ENCODE measurements at places on chromosomes 7 and 10.
A peak's percentile ranks its signal among the peaks of the same experiment; 100 is the strongest.

DNA sequence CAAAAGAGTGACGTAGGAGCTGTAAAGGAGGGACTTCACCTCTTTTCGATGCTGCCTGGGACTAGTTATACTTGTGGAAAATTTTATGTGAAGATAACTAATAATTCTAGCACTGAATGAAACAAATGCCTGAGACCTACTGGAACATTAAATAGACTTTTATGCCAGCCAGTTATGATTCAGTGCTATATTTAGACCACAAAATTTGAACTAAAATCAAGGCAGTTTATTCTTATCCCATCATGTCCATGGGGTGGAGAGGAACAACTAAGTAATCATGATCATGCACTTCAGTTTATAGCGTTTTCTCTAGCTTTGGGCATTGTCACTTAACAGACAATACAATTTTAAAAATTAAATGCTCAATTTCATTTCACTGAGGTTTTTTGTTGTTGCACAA, 76.7 kb downstream of the ZEB1 start:
- no peak for DNase-seq

GRCh38 chr7:8111282-8111960, 142.8 kb downstream of the GLCCI1 start:
- no peak for DNase-seq

DNA sequence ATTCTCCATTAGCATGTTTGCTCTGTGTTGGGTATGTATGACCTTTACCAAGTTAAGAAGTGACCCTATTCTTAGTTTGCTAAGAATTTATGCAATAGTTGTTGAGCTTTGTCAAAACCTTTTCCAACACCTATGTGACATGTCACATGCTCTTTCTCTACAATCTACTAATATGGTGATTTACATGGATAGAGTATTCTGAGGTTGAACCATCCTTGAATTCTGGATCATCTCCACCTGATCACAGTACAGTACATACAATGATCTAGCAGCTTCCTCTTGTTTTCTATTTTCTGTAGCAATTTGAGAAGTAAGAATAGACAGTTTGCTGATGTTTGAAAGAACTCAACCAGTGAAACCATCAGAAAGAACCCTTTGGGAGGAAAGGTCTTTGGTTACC, 101.2 kb upstream of the PDGFA start:
- no peak for DNase-seq

DNA sequence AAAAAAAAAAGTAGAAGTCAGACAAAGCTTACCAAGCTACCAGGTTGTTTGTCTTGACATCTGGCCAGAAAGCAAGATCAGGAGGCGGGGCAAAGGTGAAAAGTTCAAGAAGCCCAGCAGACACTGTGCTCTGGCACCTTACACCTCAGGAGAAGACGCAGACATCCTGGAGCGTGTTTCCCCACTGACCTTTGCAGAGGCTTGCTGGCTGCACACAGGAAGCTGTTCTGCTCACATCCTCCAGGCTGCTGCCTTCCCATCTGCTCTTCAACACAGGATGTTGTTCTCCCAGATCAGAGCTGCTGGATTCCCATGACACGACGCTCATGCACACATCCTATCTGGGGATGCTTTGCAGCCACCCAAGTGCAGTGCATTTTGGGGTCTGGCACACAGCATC, 174.4 kb upstream of the KIAA1217 start:
- DNase-seq: no peak

- DNase-seq: no peak
Observed at GRCh38 chr7:32258265-32258664, 188.1 kb upstream of the PDE1C start.

DNA sequence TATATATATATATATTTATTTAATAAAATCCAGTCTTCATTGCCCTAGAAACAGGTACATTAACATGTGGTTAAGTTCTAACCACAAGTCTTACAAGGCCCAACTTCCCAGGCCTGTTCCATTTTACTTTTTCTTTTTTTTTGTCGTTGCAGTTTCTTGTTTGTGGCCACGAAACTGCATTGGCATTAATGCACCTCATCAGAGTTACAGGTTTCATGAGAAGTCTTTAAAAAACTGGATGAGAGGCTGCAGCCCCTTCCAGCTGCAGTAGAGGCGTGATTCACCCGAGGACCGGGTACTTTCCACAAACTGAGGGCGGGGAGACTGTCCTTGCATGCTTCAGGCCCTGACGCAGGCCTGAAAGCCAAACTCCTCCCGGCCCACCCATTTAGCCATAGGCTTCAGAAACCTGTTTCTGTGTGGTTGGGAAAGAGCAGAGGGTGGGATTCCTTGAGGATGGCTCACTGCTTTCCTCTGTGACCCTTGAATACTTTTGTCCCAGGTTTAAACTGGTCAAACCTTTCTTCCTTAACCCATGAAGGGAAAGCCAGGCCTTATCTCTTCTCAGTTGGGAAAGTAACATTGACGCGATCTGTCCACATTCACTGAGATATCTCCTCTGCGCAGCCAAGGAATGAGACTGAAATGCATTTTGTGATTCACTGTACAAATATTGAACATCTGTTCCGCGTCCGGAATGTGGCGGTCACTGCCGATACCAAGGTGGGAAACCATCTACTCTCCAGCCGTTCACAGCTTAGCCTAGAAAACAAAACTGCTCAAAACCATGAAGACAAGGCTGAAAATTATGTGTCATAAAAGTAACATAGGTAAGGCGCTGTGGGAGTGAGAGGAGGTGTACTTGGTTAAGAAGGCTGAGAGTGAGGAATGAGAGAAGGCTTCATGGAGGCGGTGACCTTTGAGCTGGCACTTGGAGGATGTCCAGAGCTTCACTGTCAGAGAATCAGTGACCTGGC, 311.7 kb downstream of the GATA3 start:
- peak; percentile 70 for DNase-seq

- DNase-seq: no peak
Observed at GRCh38 chr10:63735305-63735704, 214.1 kb downstream of the REEP3 start.

DNA sequence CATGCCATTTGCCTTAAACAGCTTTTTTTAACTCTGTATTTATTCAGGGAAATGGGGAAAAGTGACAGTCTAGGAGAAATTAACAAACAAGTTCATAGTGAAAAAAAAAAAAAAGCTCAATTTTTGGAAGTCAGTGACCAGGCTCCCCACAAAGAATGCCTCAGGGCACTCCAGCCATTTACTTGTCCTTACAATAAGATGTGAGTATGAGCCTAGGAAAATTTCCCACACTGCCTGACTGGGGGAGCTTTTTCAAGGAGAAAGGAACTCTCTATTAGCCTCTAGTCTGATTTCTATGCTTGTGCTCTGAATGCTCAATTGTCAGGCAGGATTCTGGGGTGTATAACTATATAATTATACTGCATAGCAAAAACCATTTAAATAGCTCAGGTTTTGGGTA, 74.9 kb upstream of the NRBF2 start:
- no peak for DNase-seq

DNA sequence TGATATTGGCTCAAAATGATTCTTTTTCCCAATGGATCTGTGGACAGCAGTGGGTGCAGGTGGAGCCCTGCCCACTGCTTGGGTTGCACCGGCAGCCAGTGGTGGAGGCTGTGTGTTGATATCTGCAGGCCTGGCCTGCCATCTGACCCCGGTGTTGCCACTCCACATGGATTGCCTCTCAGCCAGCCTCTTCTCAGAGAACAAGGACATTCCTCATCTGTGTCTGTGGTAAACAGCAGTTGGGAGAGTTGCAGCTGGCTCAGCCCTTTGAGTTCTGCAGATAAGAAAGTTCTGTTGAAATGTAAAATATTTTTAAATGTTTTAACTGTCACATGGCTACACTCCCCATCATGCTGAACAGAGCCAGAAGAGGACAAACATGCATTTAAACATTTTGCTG, 374.9 kb upstream of the CELF2 start:
- DNase-seq: no peak

- no peak for DNase-seq
Observed at GRCh38 chr7:20932785-20933527, 146.3 kb upstream of the SP8 start.

- no peak for DNase-seq
Observed at GRCh38 chr7:123314886-123315285, 115.1 kb upstream of the SLC13A1 start.

GRCh38 chr10:98528805-98529183, 82.1 kb upstream of the HPS1 start:
- no peak for DNase-seq

- DNase-seq: no peak
Observed at GRCh38 chr7:8373851-8374250, 59.6 kb upstream of the NXPH1 start.

DNA sequence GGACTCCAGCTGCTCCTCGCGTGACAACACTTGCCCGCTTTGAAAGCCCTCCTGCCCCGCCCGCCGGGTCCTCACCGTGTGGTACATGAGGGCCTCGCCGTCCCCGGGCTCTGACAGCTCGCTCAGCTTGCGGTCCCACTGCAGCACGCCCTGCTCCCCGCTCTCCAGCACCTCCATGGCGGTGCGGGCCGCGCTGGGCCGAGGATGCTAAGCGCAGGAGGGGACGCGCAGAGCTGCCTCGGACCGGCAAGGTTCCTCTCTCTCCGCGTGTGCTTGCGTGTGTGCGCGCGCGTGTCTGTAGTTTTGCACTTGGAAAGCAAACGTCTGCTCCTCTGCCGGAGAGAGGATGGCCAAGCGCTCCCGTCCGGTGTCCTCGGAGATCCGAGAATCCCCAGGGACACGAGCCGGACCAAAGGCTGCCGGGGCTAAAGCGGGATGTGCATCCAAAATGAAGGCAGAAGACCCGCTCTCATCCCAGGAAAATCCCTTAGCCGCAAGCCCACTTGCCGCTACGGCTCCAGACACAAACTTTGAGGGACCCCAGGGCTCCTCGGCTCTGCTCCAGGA, at the start of gene CREB3L2:
TSS of gene CREB3L2 (minus strand) at position 558 of the 567 bp plus-strand sequence. CDS start at position 177, 381 bp downstream.
- peak; percentile 71 for DNase-seq

GRCh38 chr7:117019786-117020590, 66.7 kb downstream of the ST7 start:
- no peak for DNase-seq

GRCh38 chr10:8112230-8112905, 57.9 kb downstream of the GATA3 start:
- no peak for DNase-seq

DNA sequence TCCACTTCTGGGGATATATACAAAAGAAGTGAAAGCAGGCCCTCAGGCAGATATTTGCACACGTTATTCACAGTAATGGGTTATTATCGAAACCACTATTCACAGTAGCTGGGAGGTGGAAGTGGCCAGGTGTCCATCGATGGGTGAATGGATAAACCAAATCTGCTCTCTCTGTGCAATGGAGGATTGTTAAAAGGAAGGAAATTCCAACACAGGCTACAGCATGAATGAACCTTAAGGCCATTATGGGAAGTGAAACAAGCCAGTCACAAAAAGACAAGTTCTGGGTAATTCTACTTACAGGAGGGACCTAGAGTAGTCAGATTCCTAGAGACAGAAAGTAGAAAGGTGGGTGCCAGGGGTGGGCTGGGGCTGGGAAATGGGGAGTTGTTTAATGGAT, 48.5 kb upstream of the BHLHA15 start:
- no peak for DNase-seq

DNA sequence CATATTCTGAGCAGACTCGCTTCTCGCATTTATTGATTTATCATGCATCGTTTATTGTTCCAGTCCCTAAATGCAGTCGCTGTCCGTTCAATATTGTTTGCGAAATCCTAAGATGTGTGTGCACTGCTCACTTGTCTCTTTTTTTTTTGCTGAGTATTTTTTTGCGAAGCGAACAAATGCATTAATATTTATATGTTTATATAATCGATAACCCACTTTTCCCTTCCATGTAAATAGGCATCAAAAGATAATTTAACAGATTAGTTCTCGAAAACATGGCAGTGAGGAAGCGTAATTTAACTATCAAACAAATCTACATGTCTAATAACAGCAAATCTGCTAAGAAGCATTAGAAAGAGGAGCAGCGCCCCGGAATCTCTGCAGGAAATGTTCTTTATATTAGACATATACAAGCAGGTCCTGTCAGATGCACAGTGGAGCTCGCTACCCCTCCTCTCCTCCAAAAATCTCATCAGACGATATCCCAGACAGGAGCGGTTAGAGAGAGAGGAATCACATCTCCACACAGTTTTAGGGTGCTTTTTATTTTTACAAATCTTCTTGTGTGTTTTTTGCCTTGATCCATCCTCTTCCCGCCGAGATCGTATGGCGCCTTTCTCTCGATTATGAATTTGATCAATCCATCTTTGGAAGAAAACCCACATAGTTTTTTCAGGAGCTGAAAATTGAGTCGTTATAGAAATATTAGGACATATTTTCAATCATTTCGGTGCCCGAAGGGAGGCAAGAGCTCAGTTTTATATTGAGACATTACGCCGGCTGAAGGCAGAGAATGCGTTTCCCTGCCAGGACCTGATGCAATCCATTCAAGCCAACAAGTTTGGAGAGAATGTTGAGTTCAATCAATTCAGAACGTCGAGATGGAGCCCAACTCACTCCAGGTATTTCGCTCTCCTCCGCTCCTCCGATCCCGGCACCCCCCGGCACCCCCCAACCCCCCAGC, at the start of gene ARID5B:
TSS of gene ARID5B (plus strand) at position 871 of the 964 bp plus-strand sequence. CDS start at position 882, 11 bp downstream.
- peak; percentile 48 for DNase-seq

DNA sequence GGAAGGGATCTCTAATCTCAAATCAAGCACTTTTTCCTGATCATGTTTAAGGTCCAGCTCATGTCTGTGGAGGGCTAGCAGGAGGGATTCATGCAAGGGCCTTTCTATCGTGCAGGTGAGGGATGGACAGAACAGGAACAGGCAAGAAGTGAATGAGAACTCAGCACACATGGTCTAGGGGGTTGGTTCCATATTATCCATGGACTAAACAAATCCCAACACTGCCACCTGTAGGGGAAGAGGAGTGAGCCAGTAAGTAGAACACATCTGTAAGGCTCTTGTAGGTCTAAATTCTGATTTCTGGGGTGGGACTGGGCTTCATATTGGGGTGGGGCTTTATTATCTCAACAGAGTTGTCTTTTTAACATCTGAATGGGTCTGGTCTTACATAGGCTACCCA, 138.0 kb upstream of the TARP start:
- no peak for DNase-seq

- DNase-seq: no peak
Observed at GRCh38 chr7:50852901-50853300, 70.2 kb upstream of the GRB10 start.

- DNase-seq: no peak
Observed at GRCh38 chr10:58318346-58318745, 16.5 kb upstream of the UBE2D1 start.

- DNase-seq: no peak
Observed at GRCh38 chr7:29328045-29328444, 133.5 kb downstream of the CHN2 start.

- DNase-seq: no peak
Observed at GRCh38 chr7:148584154-148584827, 6.3 kb upstream of the C7orf33 start.

DNA sequence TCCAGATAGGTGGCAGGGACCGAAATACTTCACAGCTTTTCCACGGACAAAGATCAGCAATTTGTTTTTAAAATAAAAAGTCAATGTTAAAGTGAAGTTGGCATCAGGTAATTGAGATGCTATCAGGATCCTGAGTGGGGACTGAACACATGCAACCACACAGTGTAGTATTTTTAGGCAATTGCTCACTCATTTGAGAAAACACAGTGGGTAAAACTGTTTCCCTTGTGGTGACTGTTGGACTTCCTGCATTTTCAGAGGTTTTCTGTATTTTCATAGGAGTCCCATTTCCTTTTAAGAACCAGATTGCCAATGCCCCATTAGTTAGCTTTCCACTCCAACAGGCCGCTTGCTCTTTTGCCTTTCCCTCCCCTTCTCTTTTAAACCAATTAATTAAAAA, 159.5 kb upstream of the ZNF32 start:
- no peak for DNase-seq

- no peak for DNase-seq
Observed at GRCh38 chr10:77195101-77195500, 442.5 kb downstream of the KCNMA1 start.

GRCh38 chr10:5413012-5413938, 918 bp downstream of the NET1 start:
- no peak for DNase-seq
